ENCODE measurements at places on chromosomes 13 and 19. TPM values are rescaled to one million over a fixed set of nuclear protein-coding genes. Genes with fewer than 3 reads are reported as not detected.

GRCh38 chr13:79297128-79297527, 108.9 kb downstream of the RBM26 start:
- no peak for DNase-seq

DNA sequence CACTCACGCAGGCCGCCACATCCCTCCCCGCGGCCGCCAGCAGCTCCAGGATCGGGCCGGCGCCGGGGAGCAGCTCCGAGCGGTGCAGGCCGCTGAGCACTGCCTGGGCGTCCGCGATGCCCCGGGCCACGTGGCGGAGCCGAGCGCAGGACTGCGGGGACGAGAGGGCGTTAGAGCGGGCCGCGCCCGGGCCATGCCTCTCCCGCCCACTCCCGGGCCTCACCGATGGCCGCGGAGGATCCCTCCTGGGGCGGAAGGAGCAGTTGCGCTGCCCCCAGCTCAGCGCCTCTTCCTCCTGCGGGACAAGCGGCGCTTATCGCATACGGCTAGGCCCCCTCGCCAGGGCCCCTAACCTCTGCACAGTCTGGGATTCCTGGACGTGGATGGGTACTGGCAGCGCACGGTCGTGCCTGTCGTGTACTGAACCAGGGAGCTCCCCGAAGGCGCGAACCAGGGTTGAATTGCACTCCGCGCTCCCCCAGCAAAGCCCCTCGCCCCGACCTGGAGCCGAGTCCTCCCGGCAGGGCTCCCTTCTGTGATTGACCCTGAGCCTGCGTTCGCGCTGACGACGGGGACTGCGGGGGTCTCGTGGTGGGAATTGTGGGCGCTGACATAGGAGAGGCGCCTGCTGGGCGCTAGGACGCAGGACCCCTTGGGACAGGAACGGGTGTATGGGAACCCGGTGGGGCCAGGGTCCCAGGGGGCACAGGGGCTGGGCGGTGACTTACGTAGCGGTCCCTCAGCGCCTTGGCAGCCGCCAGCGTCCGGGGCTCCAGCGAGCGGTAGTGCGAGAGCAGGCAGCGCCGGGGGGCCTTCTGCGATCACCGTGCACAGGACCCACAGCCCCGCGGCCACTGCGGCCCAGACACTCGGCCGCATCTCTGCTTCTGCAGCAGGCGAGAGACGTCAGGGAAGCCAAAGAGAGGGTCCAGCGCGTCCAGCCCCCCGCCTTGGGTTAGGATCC, 673 bp downstream of the IFNL4 start:
- DNase-seq, result no peak

- no peak for DNase-seq
These were observed 481 bp downstream of the ALOX5AP start for GRCh38 chr13:30735872-30736175.

DNA sequence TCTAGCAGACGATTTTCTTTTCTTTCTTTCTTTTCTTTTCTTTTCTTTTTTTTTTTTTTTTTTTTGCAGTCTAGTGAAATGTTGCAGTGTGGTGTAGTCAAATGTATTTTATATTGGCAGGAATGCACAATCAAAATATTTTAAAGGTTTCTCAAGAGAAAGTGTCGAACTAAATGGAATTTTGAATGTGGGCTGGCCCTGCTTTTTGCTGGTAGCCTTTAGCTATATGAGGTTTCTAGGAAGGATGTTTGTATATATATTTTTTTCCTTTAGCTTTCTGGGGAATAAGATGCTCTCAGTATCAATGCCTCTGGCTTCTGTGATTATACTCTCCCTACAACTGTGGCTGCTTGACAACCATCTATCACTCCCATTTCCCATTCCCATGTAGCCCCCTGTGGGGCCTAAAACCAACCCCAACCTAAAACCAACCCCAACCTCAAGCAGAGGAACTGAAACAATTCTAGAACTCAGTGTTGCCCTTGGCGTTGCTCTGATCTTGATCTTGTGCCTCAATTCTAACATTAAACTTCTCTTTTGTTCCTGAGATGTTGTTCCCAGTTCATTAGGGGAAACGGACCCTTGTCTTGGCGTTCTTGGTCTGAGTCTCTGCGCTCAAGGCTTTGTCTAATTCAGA, 27.1 kb downstream of the CYSLTR2 start:
- DNase-seq, result no peak

DNA sequence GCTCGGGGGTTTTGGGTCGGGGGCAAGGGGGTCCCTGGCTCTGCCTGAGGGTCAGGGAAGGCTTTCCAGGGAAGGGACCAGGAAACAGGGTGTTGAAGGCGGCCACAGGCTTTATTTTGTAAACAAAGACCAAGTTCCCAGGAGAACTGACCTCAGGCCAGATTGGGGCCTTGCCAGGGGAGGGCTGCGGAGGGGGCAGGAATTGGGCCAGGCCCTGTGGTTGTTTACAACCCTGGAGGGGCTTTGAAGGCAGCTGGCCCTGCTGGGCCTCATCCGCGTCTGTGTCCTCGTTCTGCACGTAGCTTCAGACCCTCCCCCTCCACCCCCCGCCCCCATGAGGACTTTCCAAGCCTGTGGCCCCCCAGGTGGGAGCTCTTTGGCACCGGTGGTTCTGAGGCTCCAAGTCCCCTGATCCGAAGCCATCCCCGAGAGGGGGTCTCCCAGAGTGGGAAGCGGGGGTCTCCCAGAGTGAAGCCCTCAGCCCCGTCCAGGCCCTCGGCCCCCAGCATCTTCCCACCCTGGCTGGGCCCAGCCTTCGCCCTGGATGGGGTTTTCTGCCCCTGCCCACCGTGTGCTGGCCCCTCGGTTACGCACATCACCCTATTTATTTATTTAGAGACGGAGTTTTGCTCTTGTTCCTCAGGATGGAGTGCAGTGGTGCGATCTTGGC, 13.5 kb upstream of the BSG start:
- DNase-seq, result peak; percentile 90

The NOVA2 gene
- 7.4 TPM for polyA plus RNA-seq

Data from right lung (tissue), 10 donors.